Breast epithelium (tissue), 4 donors: ENCODE measurements at places on chromosomes 2 and 18. TPM values are rescaled to one million over a fixed set of nuclear protein-coding genes. Genes with fewer than 3 reads are reported as not detected.

DNA sequence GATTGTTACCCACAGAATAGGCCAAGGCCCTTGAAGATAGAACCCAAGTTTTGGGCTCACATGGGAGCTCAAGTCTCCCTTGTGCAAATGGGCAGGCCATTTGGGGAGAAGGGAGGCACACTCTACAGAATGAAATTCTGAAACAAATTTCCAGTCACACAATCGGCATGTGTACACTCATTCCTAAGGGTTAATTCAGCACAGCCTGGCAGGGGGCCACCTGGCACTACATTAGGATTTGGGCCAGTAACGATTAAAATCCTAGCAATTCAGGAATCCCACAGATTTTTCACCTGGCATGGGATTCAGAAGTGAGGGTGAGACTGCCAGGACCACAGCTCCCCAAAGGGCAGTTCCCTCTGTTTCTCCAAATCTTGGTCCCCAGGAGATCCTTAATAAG, 46.4 kb downstream of the BMP10 start:
- no peak for DNase-seq
- H3K27ac ChIP-seq, result no peak overlapping the region
- H3K4me3 ChIP-seq, result no peak overlapping the region
- peaks cover 6% of the 10 kb centered on the region for H3K4me1 ChIP-seq
- no peaks in the 10 kb centered on the region for H3K36me3 ChIP-seq

DNA sequence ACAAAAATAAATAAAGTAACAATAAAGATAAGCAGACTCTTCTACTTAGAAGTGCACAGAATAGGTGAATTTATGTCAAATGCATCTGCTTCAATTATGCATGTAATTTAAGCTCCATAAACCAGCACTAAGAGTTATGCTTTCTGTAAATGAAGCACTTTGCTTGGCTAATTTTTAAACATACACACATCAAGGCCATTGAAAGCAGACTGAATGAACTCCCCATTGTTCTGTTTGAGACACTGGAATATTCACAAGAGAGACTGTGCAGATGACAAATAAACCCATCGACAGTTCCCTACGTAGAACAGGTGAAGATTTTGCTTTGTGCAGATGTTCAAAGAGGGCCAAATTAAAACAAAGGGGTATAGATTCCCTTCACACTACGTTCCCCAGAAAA, 133.4 kb downstream of the PID1 start:
- H3K4me3 ChIP-seq, result no peak overlapping the region
- H3K27ac ChIP-seq, result no peak overlapping the region
- no peak for DNase-seq
- no peaks in the 10 kb centered on the region for H3K36me3 ChIP-seq

- no peak overlapping the region for H3K27ac ChIP-seq
- H3K36me3 ChIP-seq, result no peaks in the 10 kb centered on the region
- H3K27me3 ChIP-seq, result no peaks in the 10 kb centered on the region
- no peaks in the 10 kb centered on the region for H3K4me1 ChIP-seq
- DNase-seq, result no peak
These were observed 241.9 kb upstream of the SLC14A2 start for GRCh38 chr18:45373286-45373880.

GRCh38 chr2:8628866-8629209, 53.0 kb upstream of the ID2 start:
- no peak overlapping the region for H3K27ac ChIP-seq
- H3K36me3 ChIP-seq, result no peaks in the 10 kb centered on the region
- H3K4me3 ChIP-seq, result no peak overlapping the region
- no peaks in the 10 kb centered on the region for H3K27me3 ChIP-seq
- no peaks in the 10 kb centered on the region for H3K4me1 ChIP-seq

DNA sequence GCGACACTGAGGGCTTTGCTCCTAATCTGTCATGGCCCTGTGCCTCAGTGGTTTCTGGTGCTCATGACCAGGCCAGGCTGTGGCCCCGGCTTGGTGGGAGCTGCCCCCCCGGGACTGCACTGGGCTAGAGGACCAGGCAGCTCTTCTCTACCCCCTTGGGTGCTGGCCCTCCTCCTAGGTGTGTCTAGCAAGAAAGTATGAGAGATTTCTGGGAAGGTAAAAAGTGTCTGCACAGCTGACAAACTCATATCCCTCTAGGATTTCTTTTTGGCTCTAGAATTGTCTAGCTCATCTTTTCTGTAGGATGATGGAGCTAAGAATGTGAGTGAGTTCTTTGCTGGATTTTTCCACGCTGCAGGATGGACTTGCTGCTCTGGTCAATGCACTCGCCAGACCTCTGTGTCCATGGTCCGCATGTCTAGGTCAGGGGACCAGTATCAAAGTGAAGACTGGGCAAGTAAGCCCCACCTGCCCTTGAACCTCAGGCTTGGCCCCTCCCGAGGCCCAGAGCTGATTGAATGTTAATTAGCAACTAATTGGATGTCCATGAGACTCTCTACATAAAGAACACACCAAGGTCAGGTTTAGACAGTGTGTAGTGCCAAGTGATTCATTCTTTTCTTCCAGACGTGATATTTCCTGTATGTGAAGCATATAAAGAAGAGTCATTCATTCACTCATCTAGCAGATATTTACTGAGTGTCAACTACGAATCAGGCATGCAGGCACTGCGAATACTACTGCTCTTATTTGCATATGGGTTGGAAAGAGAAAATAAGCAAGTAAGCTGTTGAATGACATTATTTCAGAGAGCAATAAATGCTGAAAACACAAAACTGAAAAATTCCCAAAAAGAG, 15.6 kb upstream of the PSD4 start:
- H3K27me3 ChIP-seq, result no peaks in the 10 kb centered on the region
- H3K4me3 ChIP-seq, result peak overlapping the region; percentile 26
- peak overlapping the region; percentile 82 for H3K27ac ChIP-seq
- no peak for DNase-seq
- H3K4me1 ChIP-seq, result no peaks in the 10 kb centered on the region

GRCh38 chr2:127165539-127165935, 54.6 kb downstream of the CYP27C1 start:
- DNase-seq, result no peak
- no peaks in the 10 kb centered on the region for H3K4me1 ChIP-seq
- no peaks in the 10 kb centered on the region for H3K27me3 ChIP-seq
- no peaks in the 10 kb centered on the region for H3K36me3 ChIP-seq
- no peak overlapping the region for H3K4me3 ChIP-seq

GRCh38 chr2:216555274-216555673, 56.6 kb downstream of the RPL37A start:
- H3K4me1 ChIP-seq, result no peaks in the 10 kb centered on the region
- no peak overlapping the region for H3K4me3 ChIP-seq

- no peak overlapping the region for H3K4me3 ChIP-seq
- H3K4me1 ChIP-seq, result no peaks in the 10 kb centered on the region
- no peak for DNase-seq
- peak overlapping the region; percentile 13 for H3K27ac ChIP-seq
- no peaks in the 10 kb centered on the region for H3K36me3 ChIP-seq
- H3K27me3 ChIP-seq, result no peaks in the 10 kb centered on the region
These were observed 150.5 kb upstream of the XPO1 start for GRCh38 chr2:61688369-61689334.

TMEFF2 gene
- total RNA-seq, result not detected

CD226 gene
- total RNA-seq, result 2.1 TPM

GRCh38 chr18:58364876-58365528, 263.9 kb downstream of the ALPK2 start:
- no peaks in the 10 kb centered on the region for H3K4me1 ChIP-seq
- no peaks in the 10 kb centered on the region for H3K27me3 ChIP-seq
- no peak overlapping the region for H3K4me3 ChIP-seq
- DNase-seq, result no peak
- H3K36me3 ChIP-seq, result no peaks in the 10 kb centered on the region

- H3K4me1 ChIP-seq, result no peaks in the 10 kb centered on the region
- H3K27ac ChIP-seq, result no peak overlapping the region
- no peak overlapping the region for H3K4me3 ChIP-seq
- H3K36me3 ChIP-seq, result no peaks in the 10 kb centered on the region
These were observed 7.4 kb downstream of the SKOR2 start for GRCh38 chr18:47244086-47244485.

GRCh38 chr18:63951302-63951705, 2.2 kb downstream of the HMSD start:
- H3K27ac ChIP-seq, result no peak overlapping the region
- no peaks in the 10 kb centered on the region for H3K36me3 ChIP-seq
- no peaks in the 10 kb centered on the region for H3K27me3 ChIP-seq

DNA sequence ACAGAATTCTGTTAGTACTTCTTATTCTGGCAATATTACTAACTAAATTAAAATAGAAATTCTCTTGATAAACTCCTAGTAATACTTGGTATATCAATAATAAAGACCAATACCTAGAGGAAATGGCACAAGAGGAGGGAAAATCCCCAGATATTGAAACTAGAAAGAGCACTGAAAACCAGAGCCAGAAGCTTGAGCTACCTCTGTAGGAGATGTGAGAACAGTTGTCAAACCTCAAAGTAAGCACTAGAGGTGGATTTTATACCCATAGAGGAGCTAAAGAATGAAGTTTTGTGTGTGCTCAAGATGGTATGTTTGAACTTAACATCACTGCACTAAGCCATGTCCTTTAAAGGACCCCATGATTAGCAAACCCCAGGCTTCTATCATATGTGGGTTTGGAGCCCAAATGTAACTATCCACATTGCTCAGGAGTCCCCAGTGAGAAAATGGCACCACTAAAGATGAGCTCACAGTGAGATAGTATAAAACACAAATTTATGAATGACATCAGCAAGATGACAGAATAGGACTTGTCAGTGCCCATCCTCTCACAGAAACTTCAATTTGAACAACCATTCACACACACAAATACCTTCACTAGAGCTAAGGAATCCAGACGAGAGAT, 122.1 kb downstream of the PKP4 start:
- DNase-seq, result no peak
- peaks cover 4% of the 10 kb centered on the region for H3K4me1 ChIP-seq
- no peaks in the 10 kb centered on the region for H3K27me3 ChIP-seq
- no peak overlapping the region for H3K4me3 ChIP-seq

DNA sequence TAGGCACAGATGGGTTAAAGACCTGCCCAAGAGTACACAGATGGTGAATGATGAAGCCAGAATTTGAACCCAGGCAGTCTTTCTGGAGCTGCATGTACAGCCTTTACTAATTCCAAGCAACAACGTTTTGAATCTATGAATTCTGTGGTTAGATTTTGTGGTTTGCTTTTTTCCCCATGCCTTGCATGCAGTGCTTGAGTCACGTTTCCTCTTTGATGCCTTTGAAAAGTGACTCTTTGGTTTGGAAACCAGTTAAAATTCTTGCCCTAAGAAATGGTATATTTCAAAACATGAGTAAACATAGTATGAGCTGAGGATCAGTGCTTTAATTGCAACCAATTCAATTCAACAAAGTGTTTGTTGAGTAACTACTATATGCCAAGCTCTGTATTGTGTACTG, 48.2 kb upstream of the PPM1B start:
- H3K4me3 ChIP-seq, result no peak overlapping the region
- no peak overlapping the region for H3K27ac ChIP-seq
- no peaks in the 10 kb centered on the region for H3K4me1 ChIP-seq

OTX1 gene
- not detected for total RNA-seq

DNA sequence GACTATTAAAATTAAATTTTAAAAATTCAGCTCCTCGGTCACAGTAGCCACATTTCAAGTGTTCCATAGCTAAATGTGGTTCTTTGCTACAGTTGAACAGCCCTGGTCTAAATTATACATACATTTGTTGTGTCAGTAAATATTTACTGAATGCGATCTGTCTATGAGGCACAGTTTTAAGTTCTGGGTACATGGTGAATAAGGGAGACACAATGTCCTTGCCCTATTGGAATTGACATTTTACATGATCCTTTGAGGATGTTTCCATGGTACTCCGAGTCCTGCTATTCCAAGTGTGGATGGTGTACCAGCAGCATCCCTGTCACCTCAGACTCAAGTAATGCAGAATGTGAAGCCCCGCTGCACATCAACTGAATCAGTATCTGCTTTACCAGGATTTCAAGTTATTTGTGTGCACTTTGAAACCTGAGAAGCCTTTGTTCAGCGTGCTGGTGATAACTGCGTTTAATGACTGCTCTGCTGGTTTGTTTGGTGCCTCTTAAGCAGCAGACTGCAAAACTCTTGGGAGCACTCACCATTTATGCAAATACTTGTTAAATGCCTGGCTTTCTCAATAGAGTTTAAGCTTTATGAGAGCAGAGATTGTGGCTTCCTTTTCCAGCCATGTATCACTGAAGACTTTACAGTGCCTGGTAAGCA, 1.5 kb downstream of the GALNT1 start:
- no peak overlapping the region for H3K4me3 ChIP-seq
- H3K36me3 ChIP-seq, result no peaks in the 10 kb centered on the region

DNA sequence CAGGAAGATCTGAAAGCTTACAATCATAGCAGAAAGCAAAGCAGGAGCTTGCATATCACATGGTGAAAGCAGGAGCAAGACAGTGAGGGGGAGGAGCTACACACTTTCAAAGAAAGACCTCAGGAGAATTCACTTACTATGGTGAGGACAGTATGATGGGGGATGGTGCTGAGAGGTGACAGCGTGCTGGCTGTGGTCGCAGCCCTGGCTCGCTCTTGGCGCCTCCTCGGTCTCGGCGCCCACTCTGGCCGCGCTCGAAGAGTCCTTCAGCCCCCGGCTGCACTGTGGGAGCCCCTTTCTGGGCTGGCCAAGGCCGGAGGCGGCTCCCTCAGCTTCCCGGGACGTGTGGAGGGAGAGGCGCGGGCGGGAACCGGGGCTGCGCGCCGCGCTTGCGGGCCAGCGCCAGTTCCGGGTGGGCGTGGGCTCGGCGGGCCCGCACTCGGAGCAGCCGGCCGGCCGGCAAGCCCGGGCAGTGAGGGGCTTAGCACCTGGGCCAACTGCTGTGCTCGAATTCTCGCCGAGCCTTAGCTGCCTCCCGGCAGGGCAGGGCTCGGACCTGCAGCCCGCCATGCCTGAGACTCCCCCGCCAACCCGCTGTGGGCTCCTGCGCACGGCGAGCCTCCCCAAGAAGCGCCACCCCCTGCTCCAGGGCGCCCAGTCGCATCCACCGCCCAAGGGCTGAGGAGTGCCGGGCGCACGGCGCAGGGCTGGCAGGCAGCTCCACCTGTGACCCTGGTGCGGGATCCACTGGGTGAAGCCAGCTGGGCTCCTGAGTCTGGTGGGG, 131.9 kb upstream of the SPATS2L start:
- H3K4me3 ChIP-seq, result no peak overlapping the region
- DNase-seq, result no peak

CD8B2 gene
- total RNA-seq, result not detected

GRCh38 chr18:38619129-38619528, 1053.5 kb upstream of the CELF4 start:
- no peaks in the 10 kb centered on the region for H3K4me1 ChIP-seq
- H3K36me3 ChIP-seq, result no peaks in the 10 kb centered on the region
- no peak overlapping the region for H3K27ac ChIP-seq
- H3K27me3 ChIP-seq, result no peaks in the 10 kb centered on the region
- DNase-seq, result no peak

- DNase-seq, result no peak
- H3K4me1 ChIP-seq, result no peaks in the 10 kb centered on the region
- H3K27ac ChIP-seq, result no peak overlapping the region
- H3K27me3 ChIP-seq, result no peaks in the 10 kb centered on the region
These were observed 18.2 kb downstream of the IGFBP2 start for GRCh38 chr2:216651351-216651881.
